Caki2 (cell line): ENCODE measurements at places on chromosomes 1 and 21.

- DNase-seq, result peak; percentile 87
These were observed 254.0 kb downstream of the TOMM20 start for GRCh38 chr1:234874291-234875288.

DNA sequence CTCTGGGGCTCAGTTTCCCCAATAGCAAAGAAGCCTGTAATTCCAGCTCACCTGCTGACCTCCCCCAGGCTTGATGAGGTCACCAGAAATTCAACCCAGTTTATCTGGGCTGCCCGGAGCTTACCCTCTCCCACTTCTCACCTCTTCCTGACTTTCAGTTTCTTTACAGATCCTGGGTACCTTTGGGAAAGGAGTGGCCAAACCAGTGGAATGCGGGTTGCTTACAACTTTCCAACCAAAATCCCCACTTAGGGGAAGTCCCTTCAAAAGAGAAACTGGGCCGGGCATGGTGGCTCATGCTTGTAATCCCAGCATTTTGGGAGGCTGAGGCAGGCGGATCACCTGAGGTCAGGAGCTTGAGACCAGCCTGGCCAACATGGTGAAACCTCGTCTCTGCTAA lies 5.9 kb upstream of the MARCKSL1 start:
- DNase-seq, result no peak

DNA sequence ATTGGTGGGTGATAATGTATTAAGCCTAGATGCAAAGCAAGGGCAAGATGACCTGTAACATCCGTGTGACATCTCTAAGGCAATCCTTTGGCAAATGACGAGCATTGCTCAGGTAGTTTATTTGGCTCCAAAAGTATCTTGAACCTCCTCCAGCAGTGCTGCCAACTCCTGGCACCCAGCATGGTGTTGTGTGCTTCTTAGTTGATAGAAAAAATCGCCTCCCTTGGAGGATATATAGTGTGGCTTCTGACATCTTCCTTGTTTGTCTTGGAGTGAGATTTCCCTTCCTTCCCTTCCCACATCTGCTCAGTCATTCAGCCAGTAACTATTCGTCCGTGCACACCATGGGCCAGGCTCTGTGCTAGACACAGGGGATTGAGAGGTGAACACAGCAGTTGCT lies 121.8 kb downstream of the TOMM20 start:
- no peak for DNase-seq

DNA sequence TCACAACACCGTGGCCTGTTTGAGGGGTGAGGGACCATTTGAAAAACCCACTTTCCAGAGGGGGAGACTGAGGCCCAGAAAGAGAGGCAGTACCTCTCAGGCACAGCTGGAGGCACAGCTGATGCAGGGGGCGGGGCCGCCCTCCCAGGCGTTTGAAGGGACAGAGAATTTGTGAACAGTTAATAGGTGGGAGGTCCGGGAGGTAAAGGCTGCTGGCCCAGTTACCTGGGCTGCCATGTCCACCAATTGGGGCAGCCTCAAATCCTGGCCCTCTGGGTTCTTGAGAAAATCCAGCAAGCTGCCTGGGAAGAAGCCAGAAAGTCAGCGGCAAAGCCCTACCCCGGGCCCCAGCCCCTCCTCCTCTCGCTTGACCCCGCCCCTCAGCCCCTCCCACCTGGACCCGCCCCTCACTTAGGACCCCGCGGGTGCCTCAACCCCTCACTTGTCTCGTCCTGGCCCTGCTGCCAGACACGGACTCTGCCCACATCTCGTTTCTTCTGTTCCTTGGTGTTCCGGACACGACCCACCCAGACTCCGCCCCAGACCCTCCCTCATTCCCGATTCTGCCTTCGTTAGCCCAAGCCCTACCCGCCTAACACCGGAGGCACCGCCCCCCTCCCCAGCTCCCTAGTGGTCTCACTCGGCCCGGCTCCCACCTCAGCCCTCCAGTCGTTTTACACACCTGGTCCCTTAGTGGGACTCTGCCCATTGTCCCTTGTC lies 10.8 kb upstream of the AHDC1 start:
- DNase-seq, result no peak

- peak; percentile 16 for DNase-seq
These were observed 1753.4 kb downstream of the MRPL39 start for GRCh38 chr21:23853796-23854379.

DNA sequence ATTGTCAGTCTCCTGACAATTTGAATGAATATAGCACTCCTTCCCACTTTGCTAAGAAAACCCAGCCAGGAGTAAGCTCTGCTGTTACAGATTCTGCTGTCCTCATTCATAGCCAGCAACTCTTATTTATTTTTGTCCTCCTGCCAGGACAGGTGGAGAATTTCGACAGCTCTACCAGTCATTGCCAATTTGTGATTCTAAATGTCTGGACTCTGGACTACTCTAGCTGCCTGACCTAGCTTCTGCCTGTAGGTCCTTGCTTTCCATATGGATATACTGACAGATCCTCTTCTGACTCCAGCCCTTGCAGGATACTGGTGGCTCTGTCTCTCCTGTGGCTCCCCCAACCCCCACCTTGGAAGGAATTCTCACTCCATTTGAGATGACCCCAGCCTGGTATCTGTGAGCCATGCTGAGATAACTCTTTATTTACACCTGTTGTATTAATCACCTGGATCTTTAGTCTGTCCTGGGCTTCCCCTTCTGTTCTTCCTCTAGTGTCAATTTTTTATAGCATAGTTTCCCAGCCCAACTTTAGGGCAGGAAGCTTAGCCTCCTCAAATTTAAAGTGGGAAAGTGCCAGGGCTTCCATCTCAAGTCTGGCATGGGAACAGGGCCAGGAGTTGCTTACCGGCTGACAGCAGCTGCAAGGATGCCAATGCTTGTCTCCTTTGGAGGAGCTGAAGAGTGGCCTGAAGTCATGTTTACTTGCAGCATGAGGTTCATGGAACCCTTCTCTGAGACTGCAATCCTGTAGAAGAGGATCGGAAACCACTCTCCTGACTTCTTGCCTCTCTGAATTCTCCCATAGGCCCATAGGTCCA lies 6.7 kb downstream of the PM20D1 start:
- DNase-seq, result no peak

DNA sequence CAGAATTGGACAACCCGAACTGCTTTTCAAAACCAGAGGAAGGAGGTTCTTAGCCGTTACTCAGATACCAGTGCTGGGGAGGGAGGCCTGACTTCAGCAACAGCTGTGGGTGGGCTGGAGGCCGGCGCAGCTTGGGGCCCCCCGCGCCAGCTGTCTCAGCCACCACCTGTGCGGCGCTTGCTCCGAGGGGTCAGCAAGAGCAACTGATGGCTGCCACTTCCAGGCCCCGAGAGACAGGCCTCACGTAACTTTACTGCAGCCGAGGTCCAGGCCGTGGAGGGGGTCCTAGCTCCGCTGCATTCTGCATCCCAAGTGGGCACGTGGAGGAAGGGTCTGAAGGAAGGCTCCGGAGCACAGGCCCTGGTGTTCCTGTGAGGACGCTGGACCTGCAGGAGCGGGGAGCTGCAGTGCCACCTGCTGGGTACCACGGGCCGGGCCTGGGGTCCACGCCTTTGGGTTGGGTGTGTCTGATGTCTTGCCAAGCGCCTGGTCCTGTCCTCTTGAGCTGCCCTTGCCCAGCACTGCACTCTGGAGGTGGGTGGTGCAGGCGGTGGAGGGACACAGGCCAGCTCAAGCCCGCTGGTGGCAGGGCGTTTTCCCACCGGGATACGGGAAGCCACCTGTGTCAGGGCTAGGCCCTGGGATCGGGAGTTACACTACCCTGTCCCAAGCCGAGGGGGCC lies 9.8 kb downstream of the THAP3 start:
- peak; percentile 27 for DNase-seq

DNA sequence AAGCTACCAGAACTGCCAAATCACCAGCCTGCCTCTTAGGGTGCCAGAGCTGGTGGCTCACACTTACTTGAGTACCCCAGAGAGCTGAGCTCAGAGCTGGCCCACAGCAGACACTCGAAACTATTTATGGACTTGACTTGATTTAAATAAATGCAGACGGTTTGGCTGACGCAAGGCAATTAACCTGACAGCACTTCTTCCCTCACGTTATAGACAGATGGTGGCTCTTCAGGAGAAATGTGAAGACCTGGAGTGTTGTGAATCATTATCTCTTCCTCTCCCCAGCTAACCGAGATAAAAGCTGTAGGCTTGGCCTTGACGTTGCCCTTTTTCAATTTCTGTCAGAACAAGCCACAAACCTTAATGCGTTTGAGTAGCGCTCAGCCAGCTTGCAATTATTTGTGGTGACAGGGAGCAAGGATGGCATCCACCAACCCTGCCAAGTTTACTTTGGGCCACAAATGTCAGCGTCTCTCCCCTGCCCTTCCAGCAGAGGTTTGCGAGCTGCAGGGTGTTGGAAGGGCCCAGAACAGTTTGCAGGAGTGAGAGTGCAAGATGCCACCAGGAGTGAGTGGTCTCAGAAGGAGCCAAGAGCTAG lies 34.0 kb upstream of the BCAR3 start:
- no peak for DNase-seq

DNA sequence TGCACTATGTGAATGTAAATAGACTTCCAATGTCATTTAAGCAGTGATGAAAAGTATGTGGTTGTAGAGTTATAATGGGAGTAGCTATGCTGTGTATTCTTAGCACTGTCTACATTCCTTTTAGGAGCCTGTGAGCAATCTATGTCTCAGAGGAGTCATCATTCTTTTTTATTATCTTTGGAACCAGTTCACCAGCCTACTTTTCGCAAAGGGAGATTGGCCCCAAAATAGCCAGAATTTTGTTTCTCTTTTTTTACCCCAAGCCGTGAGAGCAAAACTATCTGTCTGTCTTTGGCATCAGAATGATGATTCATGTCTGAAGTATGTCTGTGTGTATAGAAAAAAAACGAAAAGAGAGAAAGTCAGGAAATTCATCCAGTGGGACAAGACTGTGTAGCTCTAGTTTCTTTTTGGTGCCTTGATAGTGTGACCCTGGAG lies 44.2 kb downstream of the OSBPL9 start:
- DNase-seq, result peak; percentile 93
